ENCODE measurements at places on chromosomes 12 and 14.

- no peak for DNase-seq
Observed at GRCh38 chr12:95859344-95859816, 628 bp downstream of the SNRPF start.

GRCh38 chr14:86104691-86105265 lies 574.8 kb downstream of the FLRT2 start:
- DNase-seq: no peak

DNA sequence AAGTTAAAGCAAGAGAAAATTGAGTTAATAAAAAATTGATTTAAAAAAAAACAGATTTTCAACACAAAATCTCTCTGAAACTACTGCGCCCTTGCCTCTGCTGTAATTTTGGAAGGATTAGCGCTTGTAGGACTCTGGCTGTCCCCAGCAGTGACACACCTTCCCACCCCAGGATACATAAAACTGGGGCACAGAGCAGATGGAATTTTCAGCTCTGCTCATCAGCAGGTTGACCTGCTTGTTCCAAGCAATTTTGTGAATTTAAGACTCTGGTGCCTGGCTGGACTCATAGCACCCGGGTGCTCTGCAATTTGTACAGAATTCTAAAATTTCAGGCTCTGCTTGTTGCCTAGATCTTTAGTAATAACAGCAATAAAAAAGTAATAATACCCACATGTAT lies 257.8 kb upstream of the GARIN6 start:
- DNase-seq: no peak

- DNase-seq: no peak
Observed at GRCh38 chr14:99675382-99675835, 8.7 kb upstream of the CYP46A1 start.

- DNase-seq: no peak
Observed at GRCh38 chr12:26177283-26177682, 18.1 kb upstream of the SSPN start.

DNA sequence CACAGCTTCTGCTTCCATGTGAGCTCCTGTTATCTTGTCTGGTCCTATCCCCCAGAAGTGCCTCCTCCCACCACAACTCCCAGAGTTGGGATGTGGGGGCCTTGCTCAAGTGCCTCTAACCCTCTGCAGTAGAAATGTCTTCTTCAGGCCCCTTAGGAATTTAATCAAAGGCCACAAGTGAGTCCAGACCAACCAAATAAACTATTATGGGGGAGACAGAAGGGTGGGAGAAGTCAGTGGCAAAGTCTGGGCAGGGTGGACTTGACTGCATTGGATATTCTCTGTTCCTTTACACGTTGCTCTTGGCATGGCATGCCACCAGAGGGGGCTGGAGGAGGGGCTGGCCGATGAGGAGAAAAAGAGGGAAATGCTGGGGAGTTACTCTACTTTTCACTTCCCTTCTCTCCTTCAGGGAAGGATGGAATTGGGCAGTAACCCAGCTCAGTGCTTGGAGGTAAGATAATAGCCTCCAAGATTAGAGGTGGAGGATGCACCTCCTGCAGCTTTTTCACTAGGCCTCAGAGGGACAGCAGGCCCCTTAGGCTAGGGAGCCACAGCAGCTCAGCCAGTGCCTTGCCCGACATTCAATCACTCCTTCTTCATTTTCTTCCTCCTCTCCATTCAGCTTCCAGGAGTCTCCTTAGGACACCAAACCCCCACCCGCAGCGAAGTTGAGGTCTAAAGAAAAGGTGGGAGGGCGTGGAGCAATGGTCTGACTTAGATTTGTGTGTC lies 1.2 kb upstream of the AP1G2 start:
- no peak for DNase-seq

DNA sequence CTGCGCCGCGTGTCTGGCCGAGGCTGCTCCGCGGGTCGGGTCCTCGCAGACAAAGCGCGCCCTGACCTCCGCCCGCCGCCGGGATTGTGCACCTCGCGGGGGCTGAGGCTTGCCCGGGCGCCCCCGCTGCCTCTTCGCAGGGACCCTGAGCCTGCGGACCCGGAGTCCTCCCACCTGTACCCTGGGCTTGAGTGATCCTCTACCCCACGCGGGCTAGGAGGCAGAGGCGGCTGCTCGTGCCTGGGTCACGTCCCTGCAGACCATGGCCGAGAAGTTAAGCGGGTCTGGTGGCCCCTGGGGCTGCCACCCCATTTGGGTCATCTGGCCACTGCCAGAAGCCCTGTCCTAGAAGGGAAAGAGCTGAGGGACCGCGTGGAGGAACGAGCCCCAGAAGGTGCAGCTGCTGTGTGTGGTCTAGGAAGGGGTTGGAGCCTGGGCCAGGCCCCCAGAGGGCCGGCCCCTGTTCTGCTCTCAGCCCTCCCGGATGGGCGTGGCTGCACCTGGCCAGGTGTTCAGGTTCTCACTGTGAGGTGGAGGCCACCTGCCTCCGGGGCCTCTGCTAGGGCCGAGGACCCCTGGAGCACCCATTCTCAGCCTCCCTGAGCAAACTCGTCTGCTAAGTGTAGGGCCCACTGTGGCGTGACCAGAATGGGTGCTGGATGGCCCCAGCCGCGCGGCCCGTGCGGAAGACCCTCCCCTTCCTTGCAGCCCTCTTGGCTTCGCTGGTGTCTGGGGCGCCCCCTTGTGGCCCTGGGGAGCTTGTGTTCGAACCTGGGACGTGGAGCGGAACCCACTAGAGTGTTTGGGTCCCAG lies 49.6 kb downstream of the LRCOL1 start:
- DNase-seq: peak; percentile 54

- no peak for DNase-seq
Observed at GRCh38 chr14:76699209-76699938, 61.9 kb upstream of the VASH1 start.

DNA sequence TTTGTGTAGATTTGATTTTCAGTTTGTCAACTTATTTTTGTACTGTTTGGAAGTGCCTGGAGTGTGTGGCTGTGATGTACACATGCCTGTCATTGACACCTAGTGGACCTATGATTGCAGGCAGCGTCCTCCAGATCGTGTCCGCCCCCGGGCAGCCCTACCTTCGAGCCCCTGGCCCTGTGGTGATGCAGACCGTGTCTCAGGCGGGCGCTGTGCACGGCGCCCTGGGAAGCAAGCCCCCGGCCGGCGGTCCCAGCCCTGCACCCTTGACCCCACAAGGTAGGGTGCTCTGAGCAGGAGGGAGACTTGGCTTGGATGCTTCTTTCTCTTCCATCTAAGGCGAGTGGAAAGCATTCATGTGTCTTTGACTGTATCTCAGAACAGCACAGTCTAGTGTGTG lies 75.8 kb downstream of the EP400 start:
- DNase-seq: no peak

DNA sequence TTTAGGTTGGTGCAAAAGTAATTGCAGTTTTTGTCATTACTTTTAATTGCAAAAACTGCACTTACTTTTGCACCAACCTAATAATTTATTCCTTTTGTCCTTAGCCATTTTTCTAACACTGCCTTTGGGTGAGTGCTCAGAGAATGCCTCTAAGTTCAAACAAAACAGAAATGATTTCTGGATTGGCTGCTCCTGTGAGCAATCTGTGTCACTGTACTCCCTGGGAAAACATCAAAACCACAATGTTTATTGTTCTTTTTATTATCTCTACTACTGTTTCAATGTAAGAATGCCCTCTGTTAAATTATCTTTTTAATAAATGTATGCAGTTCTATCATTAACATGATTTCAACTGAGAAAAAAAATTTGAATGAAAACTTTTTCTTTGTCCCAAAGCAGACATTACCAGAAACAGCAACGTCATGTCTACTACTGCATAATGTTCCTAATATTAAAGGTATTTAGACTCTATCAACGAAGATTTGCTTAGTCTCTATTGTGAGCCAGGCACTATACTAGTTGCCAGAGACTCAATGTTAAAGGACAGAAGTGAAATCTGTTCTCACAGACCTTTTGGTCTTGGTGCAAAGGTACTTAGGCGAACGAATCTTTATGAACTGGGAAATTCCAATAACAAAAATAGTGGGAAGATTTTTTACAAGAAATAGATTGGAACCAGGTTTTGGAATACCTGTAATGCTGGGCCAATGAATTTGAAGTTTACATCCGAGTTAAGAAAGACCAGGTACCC lies 6.2 kb downstream of the SLC41A2 start:
- DNase-seq: no peak

DNA sequence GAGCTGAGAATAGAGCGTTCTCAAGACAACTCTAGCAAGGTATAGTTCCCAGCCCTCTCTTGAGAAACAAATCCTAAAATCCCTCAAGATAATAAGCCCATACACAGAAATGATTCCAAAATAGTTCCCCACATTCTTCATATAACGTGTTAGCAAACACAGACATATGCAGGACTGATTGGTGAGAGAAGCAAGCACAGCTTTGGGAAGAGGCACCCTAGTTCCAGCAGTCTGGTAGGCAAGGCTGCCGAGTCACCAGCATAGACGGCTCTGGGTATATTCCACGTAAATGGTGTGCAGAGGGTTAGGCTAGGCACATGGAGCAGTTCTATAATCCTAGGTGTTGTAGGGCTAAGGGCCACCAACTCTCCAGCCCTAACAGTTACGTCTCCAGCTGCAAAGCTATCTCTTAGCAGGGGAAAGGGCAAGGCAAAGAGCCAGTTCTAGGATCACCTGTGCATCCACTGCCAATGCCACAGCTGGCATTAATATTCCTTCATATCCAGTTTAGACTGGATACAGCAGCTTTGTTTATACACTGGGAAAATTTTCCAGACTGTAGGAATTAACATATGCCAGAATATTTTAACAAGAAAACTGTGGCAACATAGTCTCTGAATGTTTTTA lies 52.9 kb downstream of the SH2B3 start:
- DNase-seq: no peak

- DNase-seq: no peak
Observed at GRCh38 chr14:97023871-97024270, 226.7 kb downstream of the VRK1 start.

- no peak for DNase-seq
Observed at GRCh38 chr14:68574906-68575305, 218.0 kb downstream of the ZFP36L1 start.

- DNase-seq: no peak
Observed at GRCh38 chr14:54703082-54703481, 136.2 kb downstream of the SAMD4A start.

DNA sequence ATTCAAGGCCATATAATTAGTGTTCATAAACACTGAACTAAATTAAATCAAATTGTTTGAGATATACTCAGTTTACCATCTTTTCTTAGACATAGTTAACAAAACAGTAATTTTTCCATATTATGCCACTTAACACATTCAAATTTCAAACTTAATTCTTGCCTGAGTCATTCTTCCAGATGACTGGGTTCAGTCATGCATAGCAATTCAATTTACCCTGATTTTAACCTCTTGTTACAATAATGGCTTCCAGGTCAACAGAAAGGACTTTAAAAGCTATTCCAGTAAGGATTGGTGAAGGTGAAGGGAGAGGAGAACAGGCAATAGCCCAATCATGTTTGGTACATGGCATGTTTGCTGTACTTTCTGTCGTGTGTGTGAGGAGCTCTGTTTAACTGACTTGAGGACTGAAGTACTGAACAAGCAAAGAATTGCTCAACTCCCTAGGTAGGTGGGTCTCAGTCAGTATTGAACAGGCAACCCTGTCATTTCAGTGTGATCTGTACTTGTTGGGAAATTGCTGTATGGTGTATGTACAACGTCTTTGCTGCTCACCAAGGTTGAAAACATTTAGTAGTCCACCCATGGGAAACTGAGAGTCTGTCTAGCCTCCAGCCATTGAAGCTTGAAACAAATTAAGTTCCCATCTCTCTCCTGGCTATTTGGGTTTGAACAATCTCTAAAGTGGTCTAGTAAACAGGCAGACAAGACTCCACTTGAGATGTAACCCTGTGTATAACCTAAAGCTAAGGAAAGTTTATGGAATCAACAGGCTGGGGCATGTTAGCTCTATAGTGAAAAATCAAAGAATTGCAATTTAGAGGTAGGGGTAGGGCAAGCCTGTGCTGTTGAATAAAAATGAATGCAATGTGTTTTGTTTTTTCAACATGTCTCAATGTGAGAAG lies 327.2 kb downstream of the BTG1 start:
- no peak for DNase-seq

- no peak for DNase-seq
Observed at GRCh38 chr12:76026643-76027063, 4.9 kb downstream of the PHLDA1 start.

- DNase-seq: no peak
Observed at GRCh38 chr12:68240079-68240478, 13.3 kb downstream of the IL22 start.

- no peak for DNase-seq
Observed at GRCh38 chr14:59704054-59704645, 127.5 kb upstream of the CCDC175 start.

DNA sequence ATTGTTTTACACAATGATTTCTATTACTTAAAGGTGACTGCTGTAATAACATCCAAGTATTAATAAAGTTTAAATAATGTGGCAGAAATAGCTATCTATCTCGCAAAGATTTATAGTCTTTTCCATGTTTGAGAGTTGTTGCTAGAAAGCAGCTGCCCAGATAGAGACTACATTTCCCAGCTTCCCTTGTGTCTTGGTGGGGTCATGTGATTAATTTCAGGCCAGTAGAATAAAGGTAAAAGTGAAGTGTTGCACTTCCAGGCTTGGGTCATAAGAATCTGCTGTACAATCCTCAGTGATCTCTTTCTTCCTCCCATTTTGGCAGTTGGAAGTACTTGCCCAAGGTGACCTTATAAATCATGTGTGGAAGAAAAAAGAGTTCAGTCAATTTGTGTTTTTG lies 449.7 kb upstream of the USP15 start:
- DNase-seq: no peak

- no peak for DNase-seq
Observed at GRCh38 chr12:90024262-90024661, 315.6 kb upstream of the ATP2B1 start.

DNA sequence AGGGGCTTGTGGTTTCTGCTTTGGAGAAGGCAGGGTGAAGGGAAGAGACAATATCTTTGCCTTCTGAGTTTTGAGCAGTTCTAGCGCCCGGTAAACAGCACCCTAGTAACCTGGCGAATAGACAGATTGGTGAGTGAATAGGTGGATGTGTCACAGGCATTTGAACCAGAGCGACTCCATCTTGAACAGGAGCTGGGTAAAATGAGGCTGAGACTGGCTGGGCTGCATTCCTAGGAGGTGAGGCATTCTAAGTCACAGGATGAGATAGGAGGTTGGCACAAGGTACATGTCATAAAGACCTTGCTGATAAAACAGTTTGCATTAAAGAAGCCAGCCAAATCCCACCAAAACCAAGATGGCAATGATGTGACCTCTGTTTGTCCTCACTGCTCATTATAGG lies 643.6 kb upstream of the TMEM132C start:
- DNase-seq: no peak

GRCh38 chr14:61281186-61281947 lies at the start of gene TMEM30B:
TMEM30B (minus strand) TSS chr14:61281338; CDS start chr14:61281147, 191 bp downstream.
- peak; percentile 38 for DNase-seq
